ENCODE measurements at places on chromosomes 1 and 21. TPM values are rescaled to one million over a fixed set of nuclear protein-coding genes. Genes with fewer than 3 reads are reported as not detected.
A peak's percentile ranks its signal among the peaks of the same experiment; 100 is the strongest.

DNA sequence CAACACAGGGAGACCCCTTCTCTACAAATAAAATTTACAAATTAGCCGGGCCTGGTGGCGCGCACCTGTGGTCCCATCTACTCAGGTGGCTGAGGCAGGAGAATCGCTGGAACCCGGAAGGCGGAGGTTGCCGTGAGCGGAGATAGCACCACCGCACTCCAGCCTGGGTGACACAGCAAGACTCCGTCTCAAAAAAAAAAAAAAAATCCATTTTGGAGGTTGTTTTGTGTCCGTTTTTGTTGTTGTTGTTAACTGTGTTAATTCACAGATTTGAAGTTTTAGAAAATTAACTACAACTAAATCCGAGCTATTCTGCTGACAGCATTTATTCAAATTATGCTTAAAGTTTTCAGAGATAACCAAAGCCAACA, 618 bp downstream of the CLCC1 start:
- DNase-seq, result no peak

DNA sequence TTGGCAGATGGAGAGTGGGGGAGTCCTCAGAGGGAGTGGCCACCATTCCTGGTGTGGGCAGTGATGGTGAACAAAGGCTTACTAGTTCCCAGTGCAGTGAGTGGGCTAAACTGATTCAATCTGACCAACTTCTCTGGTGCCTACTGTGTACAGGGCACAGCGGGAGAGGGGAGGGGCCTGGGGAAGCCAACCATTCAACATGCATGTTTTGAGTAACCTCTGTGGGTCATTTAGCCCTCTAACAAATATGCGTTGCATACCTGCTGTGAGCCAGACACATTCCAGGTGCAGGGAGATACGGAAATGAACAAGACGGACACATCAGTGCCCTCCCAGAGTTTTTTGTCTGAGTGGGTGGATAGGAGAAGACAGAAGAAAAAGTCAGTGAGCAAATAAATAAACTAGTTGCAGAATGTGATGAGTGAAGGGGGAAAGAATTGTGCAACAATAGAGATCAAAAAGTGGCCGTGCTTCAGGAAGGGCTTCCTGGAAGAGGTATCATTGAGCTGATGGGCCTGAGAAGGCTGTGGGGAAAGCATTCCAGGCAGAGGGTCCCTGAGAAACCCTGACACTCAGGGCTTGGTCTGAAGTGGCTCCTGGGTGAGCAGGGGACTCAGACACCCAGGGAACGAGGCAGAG, 78.8 kb downstream of the EPHB2 start:
- no peak for DNase-seq

- DNase-seq, result no peak
Measured at GRCh38 chr21:27429710-27430341, 462.9 kb upstream of the ADAMTS5 start.

DNA sequence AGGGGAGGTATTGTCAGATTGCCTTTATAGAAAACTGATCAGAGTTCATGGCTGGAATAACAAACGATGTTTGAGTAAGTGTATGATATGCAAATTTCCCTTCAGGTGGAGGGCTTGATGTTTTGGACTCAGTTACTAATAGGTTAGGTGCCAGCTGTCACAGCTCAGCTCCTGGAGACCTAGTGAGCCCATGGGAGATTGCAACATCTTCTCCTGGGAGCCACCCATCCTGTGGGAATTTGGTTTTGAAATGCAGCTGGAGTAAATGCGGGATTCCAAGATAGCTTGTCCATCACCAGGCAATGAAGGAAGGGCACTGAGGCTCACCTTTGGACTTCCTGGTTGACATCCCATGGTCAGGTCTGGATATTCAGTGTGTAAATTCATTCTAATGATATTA, 211.4 kb upstream of the NRIP1 start:
- no peak for DNase-seq

GRCh38 chr1:198158735-198159589, 2.2 kb downstream of the NEK7 start:
- DNase-seq, result peak; percentile 89

GRCh38 chr21:37341254-37341960, 25.2 kb upstream of the DYRK1A start:
- DNase-seq, result no peak

DNA sequence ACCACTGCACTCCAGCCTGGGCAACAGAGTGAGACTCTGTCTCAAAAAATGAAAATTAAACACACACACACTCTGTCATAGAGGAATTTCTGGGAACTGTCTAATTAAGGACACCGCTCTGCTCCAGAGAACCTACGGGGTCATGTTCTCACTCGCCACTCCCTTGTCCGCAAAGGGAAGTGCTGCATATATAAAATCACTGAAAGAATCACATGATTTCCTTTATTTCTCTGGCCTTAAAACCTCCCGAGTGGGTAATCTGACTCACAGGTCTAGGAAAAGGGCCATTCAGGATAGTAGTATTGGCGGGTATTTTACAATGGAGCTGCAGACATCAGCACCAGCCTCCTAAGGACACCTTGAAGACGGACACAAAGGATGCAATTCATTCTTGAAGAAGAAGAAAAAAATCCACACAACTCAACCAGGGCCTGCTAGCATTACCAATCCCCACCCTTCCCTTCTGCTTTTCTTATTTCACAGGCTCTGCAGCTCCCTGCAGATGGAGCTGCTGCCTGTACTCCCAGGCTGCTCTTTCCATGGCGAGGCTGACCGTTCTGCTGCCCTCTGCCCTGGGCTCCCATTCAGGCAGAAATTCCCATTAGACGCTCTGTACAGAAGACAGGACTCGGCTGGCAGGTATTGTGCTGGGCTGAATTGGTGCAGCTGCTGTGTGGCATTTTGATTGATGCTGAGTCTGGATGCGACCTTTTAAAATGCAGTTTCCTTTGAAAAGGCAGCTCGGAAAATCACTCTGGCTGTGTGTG, 53.3 kb upstream of the FAM89A start:
- DNase-seq, result peak; percentile 36

GRCh38 chr1:184492536-184492935, 105.7 kb downstream of the C1orf21 start:
- DNase-seq, result no peak

DNA sequence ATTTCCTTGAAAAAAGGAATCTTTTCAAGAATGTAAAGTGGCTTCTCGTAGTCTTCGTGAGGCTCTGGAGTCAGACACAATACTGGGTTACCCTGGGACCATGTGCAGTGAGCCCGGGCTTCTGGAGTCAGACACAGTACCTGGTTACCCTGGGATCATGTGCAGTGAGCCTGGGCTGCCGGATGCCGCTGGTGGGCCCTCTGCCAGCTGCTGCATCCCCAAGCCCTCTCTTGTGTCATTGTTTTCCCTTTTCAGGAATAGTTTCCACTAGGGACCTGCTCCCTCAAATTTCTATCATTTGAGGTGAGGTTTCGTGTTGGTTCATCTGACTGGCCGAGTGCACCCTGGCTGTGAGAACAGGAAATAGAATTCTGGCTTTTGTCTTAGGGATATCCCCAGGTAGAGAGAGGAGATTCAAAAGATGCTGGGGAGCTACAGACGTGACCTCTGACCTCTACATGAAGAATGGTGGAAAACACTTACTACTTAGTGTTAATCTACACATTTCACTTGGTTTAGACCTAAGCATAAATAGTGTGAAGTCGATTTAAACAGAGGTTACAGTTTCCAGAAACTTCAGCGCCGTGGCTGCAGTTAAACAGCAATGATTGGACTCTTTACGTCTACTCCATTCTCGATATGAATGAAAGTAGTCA, 10.6 kb downstream of the ADARB1 start:
- no peak for DNase-seq

GRCh38 chr1:192626366-192627179, 9.4 kb upstream of the RGS13 start:
- no peak for DNase-seq

DNA sequence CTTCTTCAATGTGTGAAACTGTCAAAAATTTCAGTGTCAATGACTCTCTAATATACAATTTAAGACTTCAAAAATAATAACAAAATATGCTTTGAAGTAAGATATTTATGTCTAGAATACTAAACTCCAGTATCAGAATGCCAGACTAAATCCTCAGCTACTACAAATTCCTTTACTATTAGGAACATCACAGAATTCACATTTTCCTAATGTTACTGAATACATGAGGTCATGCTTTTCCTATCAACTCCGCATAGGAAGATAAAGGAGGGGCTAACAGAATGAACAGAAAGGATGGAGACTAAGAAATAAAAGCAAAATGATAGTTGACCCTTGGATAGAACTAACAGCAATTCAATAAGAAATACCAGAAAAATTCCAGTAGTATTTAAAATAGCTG, 292.7 kb downstream of the SDCCAG8 start:
- no peak for DNase-seq

DNA sequence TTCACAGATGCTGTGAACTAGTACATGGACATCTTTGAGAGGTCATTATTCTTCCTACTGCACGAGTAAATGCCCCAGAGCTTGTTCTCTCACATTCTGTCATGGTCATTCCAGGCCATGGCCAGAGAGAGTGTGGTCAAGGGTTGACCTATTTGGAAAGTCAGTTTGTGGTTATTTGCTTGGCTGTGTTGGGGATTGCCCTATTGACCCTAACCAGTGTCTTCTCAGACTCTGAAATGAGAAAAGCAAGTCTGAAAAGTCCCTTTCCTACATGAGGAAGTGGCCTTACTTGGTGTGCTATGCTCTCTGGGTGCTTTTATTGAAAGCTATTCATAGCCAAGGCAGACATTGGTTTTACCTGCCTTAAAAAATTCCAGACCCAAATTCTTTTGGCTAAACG, 26.6 kb downstream of the CLIC6 start:
- no peak for DNase-seq

DNA sequence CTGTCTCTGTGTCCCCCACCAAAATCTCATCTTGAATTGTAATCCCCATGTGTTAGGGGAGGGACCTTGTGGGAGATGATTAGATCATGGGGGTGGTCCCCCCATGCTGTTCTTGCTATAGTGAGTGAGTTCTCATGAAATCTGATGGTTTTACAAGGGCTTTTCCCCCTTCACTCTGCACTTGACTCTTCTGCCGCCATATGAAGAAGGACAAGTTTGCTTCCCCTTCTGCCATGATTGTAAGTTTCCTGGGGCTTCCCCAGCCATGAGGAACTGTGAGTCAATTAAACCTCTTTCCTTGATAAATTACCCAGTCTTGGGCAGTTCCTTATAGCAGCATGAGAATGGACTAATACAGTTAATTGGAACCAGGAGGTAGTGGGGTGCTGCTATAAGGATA, 137.1 kb upstream of the RAB4A start:
- DNase-seq, result no peak

DNA sequence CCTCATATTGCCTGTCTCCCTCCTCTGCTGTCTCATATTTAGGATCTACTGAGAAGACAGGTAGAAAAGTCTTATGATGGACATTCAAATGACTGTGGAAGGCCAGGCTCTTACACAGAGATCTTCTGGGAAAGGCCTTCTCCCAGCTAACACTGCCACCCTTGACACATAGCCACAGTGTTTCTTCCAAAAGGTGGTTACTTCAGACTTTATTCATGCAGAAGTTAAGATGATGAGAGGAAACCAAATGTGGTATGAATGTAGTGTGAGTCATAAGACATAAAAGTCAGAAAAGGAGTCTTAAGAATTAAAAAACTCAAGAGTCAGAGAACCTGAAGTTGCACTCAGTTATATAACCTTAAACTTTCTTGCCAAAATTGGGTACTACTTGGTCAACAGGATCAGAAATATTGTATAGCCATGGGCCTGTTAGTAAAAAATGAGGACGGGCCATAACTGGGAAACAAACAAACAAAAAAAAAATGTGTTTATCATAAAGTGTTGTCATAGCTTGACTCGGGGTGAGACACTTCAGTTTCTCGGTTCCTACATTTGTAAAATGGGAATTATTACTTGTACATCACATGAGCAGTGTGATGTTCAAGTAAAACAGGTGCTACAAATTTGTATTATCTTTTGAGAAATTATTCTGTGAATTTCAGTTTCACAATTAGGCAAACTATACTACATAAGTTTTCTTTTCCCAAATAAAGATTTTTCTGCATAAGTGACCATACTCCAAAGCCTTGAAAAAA, 1.2 kb upstream of the DENND1B start:
- no peak for DNase-seq

- no peak for DNase-seq
Measured at GRCh38 chr1:87642581-87643221, 314.0 kb downstream of the LMO4 start.

DNA sequence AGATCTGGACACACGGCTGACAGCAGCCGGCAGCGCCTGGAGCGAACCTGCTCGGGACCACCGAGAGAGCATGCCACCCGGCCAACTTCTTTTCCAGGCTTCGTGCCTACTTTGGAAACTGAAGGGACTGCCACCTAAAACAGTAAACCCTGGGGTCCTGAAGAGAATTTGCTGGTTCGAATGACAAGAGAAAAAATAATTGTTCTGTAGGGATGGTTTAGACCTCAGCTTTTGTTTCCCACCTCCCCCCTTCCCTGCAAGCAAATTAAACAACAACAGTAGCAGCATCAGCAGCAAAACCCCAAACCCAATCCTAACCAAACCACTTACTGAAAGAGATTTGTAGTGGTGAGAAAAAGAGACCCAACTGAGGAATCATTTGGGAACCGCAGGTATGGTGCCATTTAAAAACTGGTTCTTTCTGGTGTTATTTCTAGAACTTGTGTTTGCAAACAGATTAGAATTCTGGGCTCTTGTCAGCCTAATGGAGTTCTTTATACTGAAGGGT, 105.6 kb downstream of the LEPR start:
- DNase-seq, result no peak

Gene SNAPIN
- 72.9 TPM for total RNA-seq

Gene RNU1-1
- under 0.01 TPM for total RNA-seq

Gene PTCH2
- total RNA-seq, result 0.02 TPM

Gene XCL2
- total RNA-seq, result not detected

Gene LAX1
- total RNA-seq, result not detected

Gene TMEM35B
- total RNA-seq, result 22.4 TPM

Gene SPRR3
- total RNA-seq, result not detected

Gene F5
- not detected for total RNA-seq

Gene KCNN3
- total RNA-seq, result 0.40 TPM

Gene USP33
- total RNA-seq, result 38.8 TPM

Gene PLXNA2
- 6.5 TPM for total RNA-seq

Gene ZNF678
- 22.5 TPM for total RNA-seq

Gene CYP4Z1
- not detected for total RNA-seq

Gene NTRK1
- 5.5 TPM for total RNA-seq

Gene SLC2A5
- total RNA-seq, result not detected

Gene AUNIP
- 8.8 TPM for total RNA-seq

Gene CD53
- not detected for total RNA-seq

Measured in NCI-H460 (cell line).